ENCODE measurements at places on chromosomes 11 and 22. TPM values are rescaled to one million over a fixed set of nuclear protein-coding genes. Genes with fewer than 3 reads are reported as not detected.

DNA sequence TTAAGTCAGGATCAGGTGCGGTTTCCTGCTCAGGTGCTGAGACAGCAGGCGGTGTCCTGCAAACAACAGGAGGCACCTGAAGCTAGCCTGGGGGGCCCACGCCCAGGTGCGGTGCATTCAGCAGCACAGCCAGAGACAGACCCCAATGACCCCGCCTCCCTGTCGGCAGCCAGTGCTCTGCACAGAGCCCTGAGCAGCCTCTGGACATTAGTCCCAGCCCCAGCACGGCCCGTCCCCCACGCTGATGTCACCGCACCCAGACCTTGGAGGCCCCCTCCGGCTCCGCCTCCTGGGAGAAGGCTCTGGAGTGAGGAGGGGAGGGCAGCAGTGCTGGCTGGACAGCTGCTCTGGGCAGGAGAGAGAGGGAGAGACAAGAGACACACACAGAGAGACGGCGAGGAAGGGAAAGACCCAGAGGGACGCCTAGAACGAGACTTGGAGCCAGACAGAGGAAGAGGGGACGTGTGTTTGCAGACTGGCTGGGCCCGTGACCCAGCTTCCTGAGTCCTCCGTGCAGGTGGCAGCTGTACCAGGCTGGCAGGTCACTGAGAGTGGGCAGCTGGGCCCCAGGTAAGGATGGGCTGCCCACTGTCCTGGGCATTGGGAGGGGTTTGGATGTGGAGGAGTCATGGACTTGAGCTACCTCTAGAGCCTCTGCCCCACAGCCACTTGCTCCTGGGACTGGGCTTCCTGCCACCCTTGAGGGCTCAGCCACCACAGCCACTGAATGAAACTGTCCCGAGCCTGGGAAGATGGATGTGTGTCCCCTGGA, at the start of gene MYO7A:
MYO7A (plus strand) TSS at position 327 of the 772 bp plus-strand sequence. CDS start 2,389 bp downstream, outside the sequence.
- DNase-seq: no peak

SC5D gene
- 54.3 TPM for total RNA-seq

DDX10 gene
- 48.8 TPM for total RNA-seq

GUCY1A2 gene
- 1.9 TPM for total RNA-seq

GRCh38 chr22:46239261-46240048, 10.6 kb downstream of the CDPF1 start:
- no peak for DNase-seq

- no peak for DNase-seq
These were observed 124.4 kb downstream of the CTTN start for GRCh38 chr11:70522593-70523311.

DNA sequence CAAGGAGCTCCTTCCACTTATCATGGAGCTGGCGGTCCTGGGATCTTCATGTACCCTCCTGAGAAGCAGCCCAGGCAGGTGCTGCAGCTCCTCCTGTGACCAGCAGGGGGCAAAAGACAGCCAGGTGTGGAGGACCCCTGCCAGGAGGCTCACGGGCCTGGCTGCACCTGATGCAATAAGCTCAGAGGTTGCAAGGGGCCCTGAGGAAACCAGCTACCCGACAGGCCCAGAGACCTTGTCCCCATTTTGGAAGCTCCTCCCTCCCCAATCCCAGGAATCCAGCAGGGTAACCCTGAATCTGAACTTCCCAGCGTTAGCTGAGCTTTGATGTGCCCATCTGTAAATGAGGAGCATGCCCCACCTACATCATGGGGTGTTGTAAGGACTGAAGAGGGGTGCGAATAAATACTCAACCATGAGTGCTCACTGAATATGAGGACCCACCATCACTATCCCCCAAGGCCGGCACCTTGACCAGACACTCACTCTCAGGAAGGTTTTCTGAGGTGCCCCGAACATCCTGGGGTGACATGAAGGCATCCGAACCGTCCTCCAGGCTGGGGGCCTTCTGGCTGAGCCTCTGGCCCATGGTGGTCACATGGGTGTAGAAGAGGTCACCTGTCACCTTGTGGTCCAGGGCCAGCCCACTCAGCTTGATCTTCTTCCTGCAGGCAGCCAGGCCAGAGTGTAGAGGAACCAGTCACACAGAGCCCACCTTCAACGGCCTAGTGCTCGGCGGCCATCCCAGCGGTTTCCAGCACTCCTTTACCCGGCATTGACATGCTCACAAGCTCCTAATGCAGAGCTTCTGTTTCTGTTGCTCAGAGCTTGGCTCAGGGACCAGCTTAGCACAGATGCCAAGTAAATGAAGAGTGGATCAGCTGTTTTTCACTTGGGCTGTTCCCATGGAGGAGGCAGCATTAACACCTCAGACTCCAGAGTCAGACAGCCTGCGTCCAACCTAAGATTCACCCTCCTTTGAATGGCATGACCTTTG, 21.7 kb downstream of the SLC43A1 start:
- DNase-seq: no peak

DNA sequence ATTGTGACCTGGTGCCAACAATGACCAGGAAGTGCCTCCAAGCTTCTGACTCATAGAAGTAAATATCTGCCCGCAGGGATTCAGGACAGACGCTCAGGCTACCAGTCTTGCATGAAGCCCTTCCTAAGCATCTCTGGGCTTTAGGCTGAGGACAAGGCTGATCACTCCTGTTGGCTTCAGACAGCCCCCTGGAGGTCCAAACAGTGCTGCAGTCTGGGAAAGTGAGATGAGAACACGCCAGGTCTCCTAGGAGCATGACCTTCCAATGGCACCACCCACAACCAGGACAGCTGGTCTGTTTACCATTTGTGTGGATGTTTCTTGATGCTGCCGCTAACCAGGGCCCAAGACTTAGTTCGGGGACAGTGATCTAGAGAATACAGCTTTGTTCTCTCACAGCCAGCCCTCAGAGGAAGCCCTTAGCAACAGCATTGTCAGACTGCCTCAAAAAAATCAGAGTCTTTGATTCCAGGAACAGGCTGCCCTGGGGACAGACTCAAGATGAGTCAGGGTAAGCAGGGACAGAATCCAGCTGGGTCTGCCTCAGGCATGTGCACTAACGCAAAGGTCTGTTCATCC, 111.2 kb downstream of the ZNF280B start:
- no peak for DNase-seq

DNA sequence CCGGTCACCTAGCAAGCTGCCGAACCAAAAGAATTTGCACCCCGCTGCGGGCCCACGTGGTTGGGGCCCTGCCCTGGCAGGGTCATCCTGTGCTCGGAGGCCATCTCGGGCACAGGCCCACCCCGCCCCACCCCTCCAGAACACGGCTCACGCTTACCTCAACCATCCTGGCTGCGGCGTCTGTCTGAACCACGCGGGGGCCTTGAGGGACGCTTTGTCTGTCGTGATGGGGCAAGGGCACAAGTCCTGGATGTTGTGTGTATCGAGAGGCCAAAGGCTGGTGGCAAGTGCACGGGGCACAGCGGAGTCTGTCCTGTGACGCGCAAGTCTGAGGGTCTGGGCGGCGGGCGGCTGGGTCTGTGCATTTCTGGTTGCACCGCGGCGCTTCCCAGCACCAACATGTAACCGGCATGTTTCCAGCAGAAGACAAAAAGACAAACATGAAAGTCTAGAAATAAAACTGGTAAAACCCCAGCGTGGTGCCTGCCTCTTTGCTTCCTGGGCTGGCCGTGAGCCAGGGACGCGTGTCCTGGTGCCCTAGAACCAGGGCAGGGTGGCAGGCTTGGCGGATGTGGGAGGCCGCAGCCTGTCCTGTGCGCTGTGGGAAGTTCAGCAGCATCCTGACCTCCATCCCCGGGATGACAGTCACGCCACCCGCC, 13.2 kb downstream of the CCND1 start:
- no peak for DNase-seq

MN1 gene
- total RNA-seq: 0.51 TPM

GRCh38 chr22:40602231-40602630, 34.3 kb downstream of the MRTFA start:
- no peak for DNase-seq

DNA sequence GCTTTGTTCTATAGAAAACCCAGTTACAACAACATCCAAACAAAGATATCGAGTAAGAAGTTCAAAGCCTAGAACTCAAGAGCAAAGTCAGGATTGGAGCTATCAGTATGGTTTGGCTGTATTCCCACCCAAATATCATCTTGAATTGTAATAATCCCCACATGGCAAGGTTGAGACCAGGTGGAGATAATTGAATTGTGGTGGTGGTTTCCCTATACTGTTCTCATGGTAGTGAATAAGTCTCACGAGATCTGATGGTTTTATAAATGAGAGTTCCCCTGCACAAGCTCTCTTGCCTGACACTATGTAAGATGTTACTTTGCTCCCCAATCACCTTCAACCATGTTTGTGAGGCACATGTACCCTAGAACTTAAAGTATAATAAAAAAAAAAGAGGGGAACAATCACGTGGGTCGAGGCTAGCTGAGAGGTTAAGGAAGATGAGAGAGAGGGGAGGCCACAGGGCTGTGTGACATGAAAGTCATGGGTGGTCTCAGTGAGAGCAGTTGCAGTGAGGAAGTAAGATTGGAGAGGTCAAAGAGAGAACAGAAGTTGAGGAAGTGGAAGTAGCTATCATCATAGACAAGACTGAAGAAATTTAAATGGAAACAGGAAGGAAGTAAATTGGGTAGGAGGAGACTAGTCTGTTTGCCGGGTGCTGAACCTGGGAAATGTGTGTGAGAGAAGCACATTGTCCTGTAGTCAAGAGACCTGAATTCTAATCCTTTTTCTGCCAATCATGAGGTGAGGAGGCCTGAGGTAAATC, 80.1 kb upstream of the CD44 start:
- DNase-seq: no peak

IFITM1 gene
- 66.3 TPM for total RNA-seq

DNA sequence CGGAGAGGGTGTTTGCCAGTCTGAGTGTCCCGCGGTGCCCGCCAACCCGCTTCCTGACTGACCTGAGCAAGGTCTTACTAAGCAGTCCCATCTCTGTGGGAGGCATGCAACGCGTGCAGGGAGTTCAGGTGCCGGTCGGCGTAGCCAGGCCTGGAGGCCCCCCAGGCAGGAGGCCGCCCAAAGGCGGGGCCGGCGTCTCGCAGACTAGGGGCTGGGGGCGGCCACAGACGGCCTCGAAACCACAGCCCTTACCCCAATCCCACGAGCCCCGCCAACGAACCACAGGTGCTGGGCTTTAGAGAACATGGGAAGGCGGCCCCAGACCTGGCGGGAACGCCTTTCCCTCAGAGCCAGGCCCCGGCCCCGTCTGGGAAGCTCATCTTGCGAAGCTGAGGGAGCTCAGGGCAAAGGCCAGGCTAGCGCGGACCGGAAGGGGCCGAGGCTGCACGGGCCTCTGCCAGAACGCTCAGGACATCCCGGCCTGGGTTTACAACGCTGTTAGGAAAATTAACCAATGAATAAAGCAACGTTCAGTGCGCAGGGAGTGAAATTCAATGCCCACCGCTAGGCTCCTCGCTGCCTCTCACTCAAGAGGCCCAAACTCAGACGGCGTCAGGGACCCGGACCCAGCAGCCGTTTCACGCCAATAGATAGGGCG, 2.1 kb upstream of the MTFP1 start:
- DNase-seq: no peak

DNA sequence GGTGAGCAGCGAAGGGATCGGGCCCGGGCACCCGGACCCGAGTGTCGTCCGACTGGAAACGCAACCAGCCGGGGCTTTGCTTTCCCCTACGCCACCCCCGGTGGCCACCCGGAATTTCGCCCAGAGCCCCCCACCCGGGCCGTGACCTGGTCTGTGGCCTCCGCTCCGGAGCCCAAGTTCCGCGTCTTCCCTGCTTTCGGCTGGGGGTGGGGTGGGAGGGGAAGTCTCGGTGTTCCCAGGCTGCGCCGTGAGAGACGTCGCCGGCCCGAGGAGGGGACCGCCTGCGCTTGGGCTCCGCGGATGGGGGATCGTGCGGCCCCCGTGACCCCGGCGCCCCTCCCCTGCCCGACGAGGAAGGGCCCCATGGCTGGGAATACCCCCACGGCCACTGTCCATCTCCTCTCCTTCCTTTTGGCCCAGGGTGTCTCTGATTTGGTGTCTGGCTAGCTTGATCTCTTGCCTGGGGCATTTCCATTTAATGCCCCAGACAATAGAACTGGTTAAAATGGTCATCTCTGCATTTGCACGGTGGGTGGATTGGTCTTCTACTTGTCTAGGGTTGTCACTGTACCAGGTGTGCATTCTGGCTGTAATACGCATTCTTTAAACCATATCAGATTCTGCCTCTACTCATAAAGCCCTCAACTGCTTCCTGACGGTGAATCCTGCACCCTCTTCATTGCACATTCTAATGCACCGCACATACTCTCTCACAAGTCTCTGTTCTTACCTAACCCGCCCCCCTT, 789 bp downstream of the SIK2 start:
- DNase-seq: no peak

- no peak for DNase-seq
These were observed 100.8 kb downstream of the TRAF6 start for GRCh38 chr11:36409152-36409816.

DNA sequence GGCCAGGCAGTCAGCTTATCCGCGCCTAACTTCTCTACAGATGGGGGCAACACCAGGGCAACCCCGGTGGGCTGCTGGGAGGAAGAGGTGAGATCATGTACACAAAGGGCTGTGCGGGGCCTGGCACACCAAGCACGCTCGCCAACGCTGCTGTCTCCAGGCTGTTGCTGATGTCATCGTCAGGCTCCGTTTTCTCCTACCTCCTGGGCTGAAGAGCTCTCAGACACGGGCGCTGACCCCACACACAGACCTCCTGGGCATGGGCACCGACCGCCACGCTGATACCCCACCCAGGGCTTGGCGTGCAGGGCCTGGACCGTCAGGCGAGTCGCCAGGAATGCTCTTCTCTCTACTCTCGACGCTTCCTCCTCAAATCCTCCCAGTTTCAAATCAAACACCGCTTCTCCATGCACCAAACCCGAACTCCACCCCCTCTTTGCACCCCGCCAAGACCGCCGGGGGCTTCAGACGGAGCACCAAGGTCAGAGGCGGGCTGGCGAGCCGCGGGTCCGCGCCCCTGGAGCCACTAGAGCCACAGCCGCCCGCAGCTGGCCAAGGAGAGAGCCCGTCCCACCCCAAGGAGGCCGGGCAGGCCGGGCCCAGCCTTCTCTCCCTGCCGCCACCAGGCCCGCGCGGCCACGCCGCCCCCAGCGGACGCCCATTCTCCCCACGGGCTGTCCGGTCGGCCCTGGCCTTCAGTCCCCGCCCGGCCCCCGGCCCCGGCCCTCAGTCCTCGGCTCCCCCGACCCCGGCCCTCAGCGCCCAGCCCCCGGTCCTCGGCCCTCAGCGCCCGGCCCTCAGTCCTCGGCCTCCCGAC, 772 bp downstream of the SBF1 start:
- DNase-seq: no peak

- no peak for DNase-seq
These were observed 30.6 kb upstream of the QSER1 start for GRCh38 chr11:32861850-32862577.

DNA sequence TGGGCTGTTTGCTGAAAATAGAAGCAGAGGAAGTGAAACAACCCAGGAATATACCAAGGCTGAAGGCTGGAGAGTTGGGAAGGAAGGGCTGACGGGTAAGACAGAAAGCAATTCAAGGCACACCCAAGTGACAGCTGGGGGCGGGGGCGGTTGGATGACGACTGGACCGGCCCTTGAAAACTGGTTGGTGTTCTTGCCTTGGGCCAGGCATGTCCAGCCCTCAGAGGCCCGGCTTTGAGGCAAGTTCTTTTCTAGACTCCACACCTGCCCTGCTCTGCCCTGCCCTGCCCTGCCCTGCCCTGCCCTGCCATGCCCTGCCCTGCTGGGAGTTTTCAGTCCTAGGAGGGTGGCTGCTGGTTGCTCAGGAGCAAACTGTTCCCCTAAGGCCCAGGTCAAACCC, 34.2 kb upstream of the CACNG2 start:
- DNase-seq: no peak
